ENCODE measurements at places on chromosomes 12 and 14. TPM values are rescaled to one million over a fixed set of nuclear protein-coding genes. Genes with fewer than 3 reads are reported as not detected.

The USP44 gene
- total RNA-seq: 248 TPM

The TPH2 gene
- 1.0 TPM for total RNA-seq

The AQP6 gene
- not detected for total RNA-seq

- H3K27me3 ChIP-seq: no peaks in the 10 kb centered on the region
- H3K27ac ChIP-seq: peak overlapping the region; percentile 55
These were observed 114.8 kb downstream of the MON2 start for GRCh38 chr12:62581288-62582064.

GRCh38 chr14:52694761-52695480 lies 437 bp downstream of the ERO1A start:
- peak; percentile 56 for DNase-seq
- peaks cover 12% of the 10 kb centered on the region for H3K27me3 ChIP-seq
- no peak overlapping the region for H3K27ac ChIP-seq
- H3K36me3 ChIP-seq: no peaks in the 10 kb centered on the region
- peak overlapping the region; percentile 93 for H3K4me3 ChIP-seq

DNA sequence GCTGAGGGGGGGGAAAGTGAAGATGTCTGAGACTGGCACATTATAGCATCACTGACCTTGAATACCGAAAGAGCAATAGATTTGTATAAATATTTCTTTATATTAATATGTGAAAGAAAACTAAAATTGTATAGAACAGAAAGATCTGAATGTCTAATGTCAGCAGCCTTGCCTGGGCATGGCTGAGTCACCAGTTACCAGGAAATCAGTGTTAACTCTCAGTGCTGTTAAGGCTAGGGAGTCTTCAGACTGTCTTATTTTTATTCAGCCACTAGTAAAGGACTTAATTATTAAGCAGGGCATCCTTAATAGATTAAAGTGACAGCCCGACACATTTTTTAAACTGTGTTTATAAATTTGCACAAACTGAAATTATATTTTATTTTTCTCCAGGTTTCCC lies 122.9 kb upstream of the AEBP2 start:
- no peak for DNase-seq
- no peaks in the 10 kb centered on the region for H3K27me3 ChIP-seq
- H3K27ac ChIP-seq: no peak overlapping the region
- no peaks in the 10 kb centered on the region for H3K4me1 ChIP-seq

DNA sequence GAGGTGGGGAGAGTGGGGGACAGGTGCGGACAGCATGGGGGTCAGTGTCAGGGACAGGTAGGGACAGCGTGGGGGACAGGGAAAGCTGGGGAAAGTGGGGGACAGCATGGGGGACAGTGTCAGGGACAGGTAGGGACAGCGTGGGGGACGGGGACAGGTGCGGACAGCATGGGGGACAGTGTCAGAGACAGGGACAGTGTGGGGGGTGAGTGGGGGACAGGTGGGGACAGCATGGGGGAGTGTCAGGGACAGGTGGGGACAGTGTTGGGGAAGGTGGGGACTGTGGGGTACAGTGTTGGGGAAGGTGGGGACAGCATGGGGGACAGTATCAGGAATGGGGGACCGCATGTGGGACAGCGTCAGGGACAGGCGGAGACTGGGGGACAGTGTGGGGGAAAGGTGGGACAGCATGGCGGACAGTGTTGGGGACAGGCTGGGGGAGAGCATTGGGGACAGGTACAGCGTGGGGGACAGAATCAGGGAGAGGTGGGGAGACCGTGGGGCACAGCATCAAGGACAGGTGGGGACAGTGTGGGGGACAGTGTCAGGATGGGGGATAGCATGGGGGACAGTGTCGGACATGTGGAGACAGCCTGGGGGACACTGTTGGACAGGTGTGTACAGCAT lies 96.1 kb downstream of the TMEM121 start:
- H3K36me3 ChIP-seq: no peaks in the 10 kb centered on the region
- no peaks in the 10 kb centered on the region for H3K27me3 ChIP-seq
- H3K4me3 ChIP-seq: no peak overlapping the region
- H3K4me1 ChIP-seq: no peaks in the 10 kb centered on the region

- no peak overlapping the region for H3K27ac ChIP-seq
- H3K36me3 ChIP-seq: no peaks in the 10 kb centered on the region
- no peaks in the 10 kb centered on the region for H3K4me1 ChIP-seq
- no peak overlapping the region for H3K4me3 ChIP-seq
These were observed 1.3 kb upstream of the CLBA1 start for GRCh38 chr14:104984056-104984894.

- no peak overlapping the region for H3K27ac ChIP-seq
- H3K4me1 ChIP-seq: no peaks in the 10 kb centered on the region
- no peak for DNase-seq
- H3K36me3 ChIP-seq: peaks cover 8% of the 10 kb centered on the region
- H3K27me3 ChIP-seq: no peaks in the 10 kb centered on the region
These were observed 29.1 kb downstream of the APPL2 start for GRCh38 chr12:105206686-105207374.

- H3K36me3 ChIP-seq: no peaks in the 10 kb centered on the region
- H3K27me3 ChIP-seq: no peaks in the 10 kb centered on the region
- no peak overlapping the region for H3K4me3 ChIP-seq
- DNase-seq: no peak
- H3K4me1 ChIP-seq: no peaks in the 10 kb centered on the region
- H3K27ac ChIP-seq: no peak overlapping the region
These were observed 109.7 kb upstream of the VASH1 start for GRCh38 chr14:76651410-76652055.

DNA sequence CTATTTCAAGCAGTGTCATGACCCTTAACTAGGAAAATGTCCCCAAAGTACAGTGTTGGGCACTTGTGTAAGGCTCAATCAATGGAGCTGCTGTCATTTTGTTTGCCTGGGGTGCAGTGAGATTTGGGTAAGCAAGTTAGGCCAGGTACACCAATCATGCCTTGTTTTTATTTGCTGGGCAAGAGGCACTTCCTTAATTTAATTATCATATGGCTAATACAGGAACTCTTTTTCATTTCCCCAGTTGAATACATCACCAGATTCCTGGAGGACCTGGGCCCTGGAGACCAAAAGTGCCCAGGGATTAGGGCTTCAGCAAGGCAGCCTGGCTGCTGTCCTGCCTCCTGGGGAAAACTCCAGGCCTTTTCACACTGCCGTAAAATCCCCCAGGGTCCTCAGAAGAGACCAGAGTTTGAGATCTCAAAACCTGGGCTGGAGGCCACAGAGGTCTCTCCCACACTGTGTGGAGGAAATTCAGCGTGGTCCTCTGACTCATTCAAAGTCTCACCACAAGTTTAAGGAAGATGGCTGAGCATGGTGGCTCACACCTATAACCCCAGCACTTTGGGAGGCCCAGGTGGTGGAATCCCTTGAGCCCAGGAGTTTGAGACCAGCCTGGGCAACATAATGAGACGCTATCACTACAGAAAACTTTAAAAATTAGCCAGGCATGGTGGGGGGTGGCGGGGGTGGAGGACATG lies 28.4 kb upstream of the FOXN3 start:
- peaks cover 32% of the 10 kb centered on the region for H3K4me1 ChIP-seq
- no peak for DNase-seq
- H3K27me3 ChIP-seq: no peaks in the 10 kb centered on the region
- H3K4me3 ChIP-seq: no peak overlapping the region
- no peaks in the 10 kb centered on the region for H3K36me3 ChIP-seq

- no peaks in the 10 kb centered on the region for H3K27me3 ChIP-seq
- H3K36me3 ChIP-seq: peaks cover 18% of the 10 kb centered on the region
- peak overlapping the region; percentile 100 for H3K27ac ChIP-seq
- peaks cover 31% of the 10 kb centered on the region for H3K4me1 ChIP-seq
These were observed 1.5 kb downstream of the KDM2B start for GRCh38 chr12:121579190-121579791.
